Small intestine (tissue), 16 donors: ENCODE measurements at places on chromosomes 7 and 10. TPM values are rescaled to one million over a fixed set of nuclear protein-coding genes. Genes with fewer than 3 reads are reported as not detected.

CRYGN gene
- not detected for polyA plus RNA-seq

ZNF22 gene
- 30.3 TPM for polyA plus RNA-seq

ANXA8L1 gene
- polyA plus RNA-seq = not detected

HHEX gene
- polyA plus RNA-seq = 0.67 TPM

FGFBP3 gene
- polyA plus RNA-seq = 0.22 TPM

RARRES2 gene
- 34.9 TPM for polyA plus RNA-seq

ZFAND4 gene
- polyA plus RNA-seq = 4.4 TPM

ELAPOR2 gene
- polyA plus RNA-seq = not detected

DNA sequence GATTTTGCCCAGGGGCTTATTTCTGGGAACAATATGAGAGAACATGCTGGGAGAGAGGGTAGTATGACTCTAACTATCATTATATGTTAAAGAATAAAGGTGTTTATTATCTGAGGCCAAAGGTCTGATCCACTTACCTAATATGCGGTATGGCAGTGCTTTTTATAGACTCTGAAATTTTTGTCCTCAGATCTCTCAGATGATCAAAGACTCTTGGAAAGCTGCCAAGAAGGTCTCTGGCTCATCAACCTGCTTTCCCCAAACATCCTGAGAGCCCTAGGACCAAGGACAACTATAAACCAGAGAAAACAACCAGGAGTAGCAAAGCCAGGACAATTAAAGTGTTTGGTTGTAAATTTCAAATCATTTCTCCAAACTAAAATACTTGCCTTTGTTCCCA lies 255.7 kb upstream of the LRRN3 start:
- peak; percentile 82 for DNase-seq
- H3K27me3 ChIP-seq = no peaks in the 10 kb centered on the region
- peaks cover 6% of the 10 kb centered on the region for H3K4me1 ChIP-seq
- no peak overlapping the region for H3K4me3 ChIP-seq
- no peak overlapping the region for H3K27ac ChIP-seq
- H3K36me3 ChIP-seq = no peaks in the 10 kb centered on the region

DNA sequence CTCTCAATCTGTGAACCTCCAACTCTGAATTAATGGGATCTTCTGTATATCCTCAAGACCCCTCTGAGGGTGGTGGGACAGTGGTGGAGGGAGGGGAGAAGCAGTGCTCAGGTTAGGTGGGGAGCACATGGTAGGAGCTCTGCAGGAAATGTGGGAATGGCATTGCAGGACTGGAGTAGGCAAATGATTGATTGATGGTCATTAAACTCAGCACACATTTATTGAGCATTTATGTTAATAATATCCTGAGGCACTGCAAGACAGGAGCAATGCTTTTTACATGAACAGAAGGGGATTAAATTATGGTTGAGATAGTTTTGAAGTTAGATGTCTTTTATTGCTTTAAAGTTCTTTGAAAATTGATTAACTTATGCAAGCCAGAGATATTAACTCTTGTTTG lies 14.1 kb downstream of the BMPER start:
- peaks cover 13% of the 10 kb centered on the region for H3K27me3 ChIP-seq
- no peaks in the 10 kb centered on the region for H3K36me3 ChIP-seq
- no peak for DNase-seq

DNA sequence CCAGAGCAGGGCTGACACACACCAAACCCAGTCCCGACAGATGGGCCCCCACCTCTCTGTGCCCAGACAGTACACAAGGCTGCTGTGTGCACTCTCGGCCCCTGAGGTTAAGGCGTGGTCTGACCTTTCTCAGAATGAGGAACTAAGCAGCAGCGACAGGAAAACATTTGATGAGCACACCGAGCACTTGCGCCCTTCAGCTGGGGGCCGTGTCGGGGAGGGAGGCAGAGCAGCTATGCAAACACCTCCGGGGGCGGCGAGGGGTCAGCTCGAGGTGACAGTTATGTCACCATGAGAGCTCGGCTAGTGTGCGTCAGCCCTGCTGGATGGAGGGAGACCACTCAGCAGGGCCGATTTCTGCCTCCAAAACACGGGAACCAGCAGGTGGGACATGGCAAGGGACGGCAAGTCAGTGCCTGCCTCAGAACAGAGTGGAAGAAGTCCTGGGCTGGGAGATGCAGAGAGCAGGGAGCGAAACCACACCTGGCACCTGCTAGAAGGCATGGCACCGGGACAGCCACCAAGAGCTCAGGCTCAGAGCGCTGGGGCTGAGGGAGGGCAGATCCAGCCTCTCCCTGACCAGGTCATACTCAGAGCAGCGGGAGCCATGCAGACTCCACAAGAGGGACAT lies 57.4 kb downstream of the CHST15 start:
- H3K4me3 ChIP-seq = no peak overlapping the region
- peak overlapping the region; percentile 80 for H3K27ac ChIP-seq

GRCh38 chr10:22335173-22335933 lies 9.9 kb upstream of the SPAG6 start:
- peaks cover 9% of the 10 kb centered on the region for H3K4me1 ChIP-seq
- no peaks in the 10 kb centered on the region for H3K36me3 ChIP-seq
- peak; percentile 46 for DNase-seq

DNA sequence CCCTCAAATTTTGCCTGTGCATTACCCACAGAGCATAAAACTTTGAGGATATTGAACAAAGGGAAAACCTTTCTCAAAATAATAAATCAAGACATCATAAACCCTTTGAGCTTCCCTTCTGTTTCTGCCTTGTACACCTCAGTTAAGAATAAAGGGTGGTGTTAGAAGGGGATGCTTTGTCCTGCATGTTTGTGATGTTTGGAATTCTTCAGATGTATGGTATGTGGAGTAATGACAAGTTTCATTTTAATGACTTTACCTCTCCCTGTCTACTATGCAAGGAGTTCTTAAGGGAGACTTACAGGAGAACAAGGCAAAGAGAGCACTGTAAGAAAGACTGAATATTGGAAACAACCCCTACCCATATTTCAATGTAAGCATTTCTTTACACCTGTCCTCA lies 99.2 kb downstream of the HECW1 start:
- no peaks in the 10 kb centered on the region for H3K36me3 ChIP-seq
- no peak overlapping the region for H3K27ac ChIP-seq
- DNase-seq = no peak
- H3K4me3 ChIP-seq = no peak overlapping the region

DNA sequence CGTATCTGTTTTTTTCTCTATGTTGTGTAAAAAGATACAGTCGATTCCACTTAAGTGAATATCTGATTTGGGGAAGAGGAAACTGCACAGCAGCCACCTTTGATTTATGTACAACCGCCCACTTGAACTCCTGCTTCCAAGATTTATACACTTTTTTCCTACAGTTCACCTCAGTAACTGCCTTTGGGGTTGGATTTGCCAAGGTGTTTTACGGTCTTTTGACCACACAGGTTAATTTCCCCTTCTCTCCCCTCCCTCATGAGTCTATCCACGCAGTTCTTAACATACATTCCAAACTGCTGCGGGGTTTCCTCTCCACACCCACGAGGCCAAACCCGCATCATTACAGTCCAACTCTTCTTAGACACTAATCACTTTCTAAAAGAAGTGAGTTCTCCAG lies 277.0 kb downstream of the USP6NL start:
- no peak for DNase-seq
- H3K36me3 ChIP-seq = no peaks in the 10 kb centered on the region
- peaks cover 4% of the 10 kb centered on the region for H3K27me3 ChIP-seq
- H3K4me1 ChIP-seq = no peaks in the 10 kb centered on the region
- H3K4me3 ChIP-seq = no peak overlapping the region
- no peak overlapping the region for H3K27ac ChIP-seq

- peak; percentile 26 for DNase-seq
- H3K36me3 ChIP-seq = no peaks in the 10 kb centered on the region
- peaks cover 19% of the 10 kb centered on the region for H3K4me1 ChIP-seq
- H3K4me3 ChIP-seq = no peak overlapping the region
- no peak overlapping the region for H3K27ac ChIP-seq
- H3K27me3 ChIP-seq = no peaks in the 10 kb centered on the region
These were observed 1.9 kb downstream of the SYPL1 start for GRCh38 chr7:106110238-106110560.

DNA sequence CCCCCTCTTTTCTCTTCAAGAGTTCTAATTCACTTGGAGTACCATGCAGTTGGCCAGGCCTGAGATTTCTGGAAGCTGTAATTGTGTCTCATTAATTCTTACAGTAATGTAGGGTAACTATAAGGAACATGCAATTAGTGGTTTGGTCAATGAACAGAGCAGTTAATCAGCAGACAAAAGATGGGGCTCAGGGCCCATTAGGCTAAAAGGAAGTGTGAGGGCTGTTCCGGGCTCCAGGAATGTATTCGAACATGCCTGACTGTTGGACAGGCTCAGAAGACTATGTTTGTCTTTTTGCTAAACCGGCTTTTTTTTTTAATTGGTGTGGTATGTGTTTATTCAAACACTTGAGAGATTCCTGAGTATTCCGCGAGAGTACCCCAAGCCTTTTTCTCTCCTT lies 42.5 kb upstream of the FZD8 start:
- DNase-seq = no peak
- no peak overlapping the region for H3K27ac ChIP-seq
- H3K4me3 ChIP-seq = no peak overlapping the region
- H3K4me1 ChIP-seq = peaks cover 3% of the 10 kb centered on the region
- no peaks in the 10 kb centered on the region for H3K27me3 ChIP-seq
- no peaks in the 10 kb centered on the region for H3K36me3 ChIP-seq

DNA sequence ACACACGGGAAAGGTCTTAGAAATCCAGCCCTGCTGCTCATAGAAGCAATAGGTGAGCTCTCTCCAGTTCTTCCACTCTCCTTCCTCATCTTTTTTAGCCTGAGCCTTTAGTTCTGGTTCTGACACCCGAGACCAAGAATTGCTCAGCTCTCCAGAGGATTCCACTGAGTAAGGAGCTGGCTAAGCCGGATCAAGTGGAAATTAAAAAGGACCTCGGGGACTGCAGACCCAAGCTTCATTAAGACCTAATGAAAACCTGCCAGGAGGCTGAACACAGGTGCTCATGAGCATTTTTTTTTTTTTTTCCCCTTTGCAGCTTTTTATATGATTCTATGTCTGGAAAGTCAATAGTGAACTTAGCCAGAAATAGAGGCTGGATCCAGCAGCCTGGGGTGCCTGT lies 1176.0 kb upstream of the AUTS2 start:
- no peaks in the 10 kb centered on the region for H3K36me3 ChIP-seq
- no peaks in the 10 kb centered on the region for H3K4me1 ChIP-seq
- H3K27me3 ChIP-seq = no peaks in the 10 kb centered on the region
- no peak for DNase-seq
- H3K27ac ChIP-seq = no peak overlapping the region

GRCh38 chr10:131743190-131744151 lies 157.3 kb upstream of the PPP2R2D start:
- no peak overlapping the region for H3K27ac ChIP-seq
- no peak overlapping the region for H3K4me3 ChIP-seq
- no peaks in the 10 kb centered on the region for H3K4me1 ChIP-seq
- no peak for DNase-seq
- no peaks in the 10 kb centered on the region for H3K27me3 ChIP-seq
- no peaks in the 10 kb centered on the region for H3K36me3 ChIP-seq

DNA sequence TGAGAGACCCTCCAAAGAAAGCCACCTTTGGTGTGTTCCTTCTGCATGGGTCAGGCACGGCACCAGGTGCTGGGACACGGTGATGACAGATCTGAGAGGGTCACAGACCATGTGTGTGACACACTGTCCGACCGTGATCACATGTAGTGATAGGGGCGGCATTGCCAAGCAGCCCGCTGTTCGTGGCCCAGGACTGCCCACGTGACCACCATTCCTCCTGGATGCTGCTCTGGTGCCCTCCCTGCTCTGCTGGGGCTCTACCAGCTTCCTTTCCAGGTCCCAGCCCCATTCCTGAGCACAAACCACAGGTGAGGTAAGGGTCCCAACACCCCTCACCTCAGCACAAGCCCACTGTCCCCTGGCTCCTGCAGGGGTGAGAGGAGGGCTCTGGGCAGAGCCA lies 10.1 kb upstream of the SLC18A3 start:
- no peak overlapping the region for H3K27ac ChIP-seq
- H3K4me1 ChIP-seq = no peaks in the 10 kb centered on the region
- no peaks in the 10 kb centered on the region for H3K27me3 ChIP-seq

GRCh38 chr10:44417761-44418160 lies 32.9 kb upstream of the CXCL12 start:
- no peaks in the 10 kb centered on the region for H3K36me3 ChIP-seq
- DNase-seq = no peak
- no peaks in the 10 kb centered on the region for H3K4me1 ChIP-seq
- H3K4me3 ChIP-seq = no peak overlapping the region
- H3K27me3 ChIP-seq = no peaks in the 10 kb centered on the region
- H3K27ac ChIP-seq = no peak overlapping the region

DNA sequence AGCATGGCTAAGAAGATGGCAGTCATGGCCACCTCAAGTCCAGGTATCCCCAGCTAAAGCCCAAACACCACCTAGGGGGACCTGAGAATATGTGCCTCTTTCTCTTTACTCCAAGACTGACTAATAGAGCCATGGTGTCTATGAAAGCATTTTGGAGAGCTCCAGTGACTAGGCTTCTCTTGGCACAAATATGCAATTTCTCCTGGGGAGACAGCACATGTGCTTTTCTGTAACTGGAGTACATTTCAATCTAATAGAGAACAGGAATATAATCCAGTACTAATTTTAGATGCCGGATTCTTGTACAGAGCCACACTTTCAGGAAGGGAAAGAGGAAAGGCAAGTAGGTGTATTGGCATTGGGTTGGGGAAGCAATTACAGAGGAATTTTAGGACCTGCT lies 260.1 kb downstream of the BMPER start:
- no peak overlapping the region for H3K27ac ChIP-seq
- no peaks in the 10 kb centered on the region for H3K4me1 ChIP-seq
- no peaks in the 10 kb centered on the region for H3K36me3 ChIP-seq
- no peak for DNase-seq
- peaks cover 1% of the 10 kb centered on the region for H3K27me3 ChIP-seq

GRCh38 chr7:127702938-127703337 lies 50.9 kb downstream of the SND1 start:
- H3K36me3 ChIP-seq = peaks cover 26% of the 10 kb centered on the region
- no peaks in the 10 kb centered on the region for H3K27me3 ChIP-seq
- H3K27ac ChIP-seq = no peak overlapping the region

DNA sequence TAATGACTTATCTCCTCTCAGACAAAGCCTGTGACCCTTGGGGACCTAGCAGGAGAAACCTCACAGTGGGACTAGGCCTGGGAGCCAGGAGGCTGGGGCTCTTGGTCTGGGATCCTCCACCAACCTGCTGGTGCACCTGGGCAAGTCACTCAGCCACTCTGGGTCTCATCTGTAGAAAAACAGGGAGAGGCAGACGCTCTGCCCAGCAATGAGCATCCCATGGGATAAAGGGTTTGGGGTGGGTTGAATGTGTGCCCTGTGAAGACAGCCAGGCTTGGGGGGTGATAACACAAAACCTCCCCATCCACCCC lies 81.6 kb downstream of the ZMIZ1 start:
- H3K36me3 ChIP-seq = no peaks in the 10 kb centered on the region
- DNase-seq = no peak
- no peak overlapping the region for H3K4me3 ChIP-seq
- no peaks in the 10 kb centered on the region for H3K27me3 ChIP-seq
